ENCODE measurements at places on chromosomes 11 and 22. TPM values are rescaled to one million over a fixed set of nuclear protein-coding genes. Genes with fewer than 3 reads are reported as not detected.

DNA sequence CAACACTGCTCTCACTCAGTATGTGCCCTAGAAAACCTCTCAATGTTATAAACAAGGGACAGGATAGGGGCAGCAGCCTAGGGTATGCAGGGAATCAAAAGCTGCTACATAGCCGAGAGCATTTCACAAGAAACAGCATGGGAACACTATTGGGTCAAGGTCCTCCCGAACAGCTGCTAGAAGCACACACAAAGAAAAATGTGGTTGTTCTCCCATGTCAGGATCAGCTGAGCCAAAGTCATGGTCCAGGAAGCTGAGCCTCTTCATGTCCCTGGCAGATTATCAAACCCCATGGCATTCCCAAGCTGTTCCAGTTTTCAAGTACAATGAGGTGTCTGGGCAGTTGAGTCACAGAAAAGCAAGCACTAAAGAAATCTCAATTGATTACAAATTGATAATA is 21.0 kb upstream of the GDPD4 start:
- H3K27me3 ChIP-seq, result no peaks in the 10 kb centered on the region
- no peak overlapping the region for H3K4me3 ChIP-seq
- no peak for DNase-seq
- peaks cover 20% of the 10 kb centered on the region for H3K36me3 ChIP-seq
- H3K27ac ChIP-seq, result no peak overlapping the region

DNA sequence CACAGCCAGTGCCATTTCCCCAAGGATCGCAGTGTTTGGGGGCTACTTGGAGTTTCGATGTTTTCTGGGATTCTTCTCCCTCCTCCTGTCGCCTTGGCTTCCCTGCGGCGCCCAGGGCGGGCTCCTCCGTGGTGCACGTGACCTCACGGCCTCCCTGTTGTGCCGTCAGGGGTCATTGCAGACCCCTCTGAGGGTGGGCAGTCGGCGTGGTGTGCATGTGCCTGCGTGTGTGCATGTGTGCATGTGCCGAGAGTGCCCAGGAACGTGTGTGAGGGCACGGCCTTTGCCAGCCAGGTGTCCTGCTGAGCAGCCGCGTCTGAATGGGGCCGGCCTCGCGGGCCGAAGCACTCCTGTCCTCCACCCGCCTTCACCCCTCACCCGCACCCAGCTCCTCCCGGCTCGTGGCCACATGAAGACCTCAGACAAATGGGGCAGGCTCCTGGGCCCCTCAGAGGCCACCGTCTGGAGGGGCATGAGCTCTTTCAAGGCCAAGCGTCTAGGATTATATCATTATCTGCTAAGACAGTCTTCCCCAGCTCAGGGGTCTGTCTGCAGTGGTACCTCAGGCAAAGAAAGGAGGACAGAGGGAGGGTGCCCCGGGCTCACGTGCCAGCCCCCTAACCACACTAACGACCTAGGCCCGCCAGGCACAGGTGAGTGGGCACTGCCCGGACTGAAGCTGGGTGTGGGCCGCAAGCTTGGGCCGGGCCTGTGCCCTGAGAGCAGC is 9.4 kb upstream of the MRPL23 start:
- no peak overlapping the region for H3K27ac ChIP-seq
- H3K4me3 ChIP-seq, result no peak overlapping the region
- no peaks in the 10 kb centered on the region for H3K4me1 ChIP-seq

- no peak overlapping the region for H3K27ac ChIP-seq
- H3K4me1 ChIP-seq, result no peaks in the 10 kb centered on the region
- H3K27me3 ChIP-seq, result no peaks in the 10 kb centered on the region
- no peak overlapping the region for H3K4me3 ChIP-seq
- no peaks in the 10 kb centered on the region for H3K36me3 ChIP-seq
- DNase-seq, result no peak
Observed at GRCh38 chr22:16847271-16847670, 22.1 kb upstream of the XKR3 start.

DNA sequence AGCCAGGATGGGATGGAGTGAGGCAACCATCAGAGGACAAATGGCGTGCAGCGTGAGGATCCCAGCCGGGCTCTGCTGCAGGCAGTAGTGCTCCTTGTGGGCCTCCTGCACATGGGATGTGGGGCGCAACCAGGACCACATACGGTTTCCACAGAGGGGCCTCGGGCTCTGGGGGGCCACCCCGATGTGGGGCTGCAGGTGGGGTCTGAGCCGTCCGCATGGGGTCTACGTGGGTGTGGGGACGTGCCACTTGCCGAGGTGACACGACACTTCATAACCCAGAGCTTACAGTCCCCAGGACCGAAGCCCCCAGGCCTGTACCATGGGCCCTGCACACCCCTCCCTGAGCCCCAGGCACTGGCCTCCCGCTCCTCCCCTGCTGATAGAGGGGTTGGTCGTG is 10.8 kb downstream of the TTLL8 start:
- H3K4me1 ChIP-seq, result no peaks in the 10 kb centered on the region
- peaks cover 14% of the 10 kb centered on the region for H3K27me3 ChIP-seq
- H3K4me3 ChIP-seq, result no peak overlapping the region
- H3K27ac ChIP-seq, result no peak overlapping the region
- H3K36me3 ChIP-seq, result no peaks in the 10 kb centered on the region
- DNase-seq, result no peak

DNA sequence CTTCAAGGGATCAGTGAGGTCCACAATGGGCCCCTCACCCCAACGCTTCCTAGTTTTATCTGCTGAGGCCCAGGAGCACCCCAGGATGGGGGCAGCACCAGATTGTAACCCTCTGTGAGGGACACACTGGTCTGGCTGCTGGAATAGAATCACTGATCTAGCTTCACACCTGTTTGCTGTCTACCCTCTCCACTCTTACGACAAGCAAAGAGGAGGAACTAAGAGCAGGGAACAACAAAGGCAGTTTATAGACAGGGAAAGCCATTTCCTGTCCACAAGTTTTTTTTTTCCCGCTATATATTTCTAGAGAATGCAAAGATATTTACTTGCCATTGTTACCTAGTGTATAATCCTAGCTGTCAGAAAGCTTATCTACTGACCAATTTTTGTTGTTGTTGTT is 61.0 kb upstream of the CRTAM start:
- no peaks in the 10 kb centered on the region for H3K36me3 ChIP-seq
- H3K27ac ChIP-seq, result no peak overlapping the region
- no peak overlapping the region for H3K4me3 ChIP-seq
- H3K4me1 ChIP-seq, result peaks cover 24% of the 10 kb centered on the region
- no peaks in the 10 kb centered on the region for H3K27me3 ChIP-seq

GRCh38 chr11:33874433-33874832 is 17.4 kb downstream of the LMO2 start:
- H3K4me3 ChIP-seq, result no peak overlapping the region
- no peak for DNase-seq
- peaks cover 18% of the 10 kb centered on the region for H3K4me1 ChIP-seq
- H3K27ac ChIP-seq, result no peak overlapping the region
- H3K36me3 ChIP-seq, result no peaks in the 10 kb centered on the region

GRCh38 chr22:43066844-43067385 is 22.3 kb downstream of the TTLL1 start:
- peaks cover 28% of the 10 kb centered on the region for H3K36me3 ChIP-seq
- no peaks in the 10 kb centered on the region for H3K4me1 ChIP-seq

DNA sequence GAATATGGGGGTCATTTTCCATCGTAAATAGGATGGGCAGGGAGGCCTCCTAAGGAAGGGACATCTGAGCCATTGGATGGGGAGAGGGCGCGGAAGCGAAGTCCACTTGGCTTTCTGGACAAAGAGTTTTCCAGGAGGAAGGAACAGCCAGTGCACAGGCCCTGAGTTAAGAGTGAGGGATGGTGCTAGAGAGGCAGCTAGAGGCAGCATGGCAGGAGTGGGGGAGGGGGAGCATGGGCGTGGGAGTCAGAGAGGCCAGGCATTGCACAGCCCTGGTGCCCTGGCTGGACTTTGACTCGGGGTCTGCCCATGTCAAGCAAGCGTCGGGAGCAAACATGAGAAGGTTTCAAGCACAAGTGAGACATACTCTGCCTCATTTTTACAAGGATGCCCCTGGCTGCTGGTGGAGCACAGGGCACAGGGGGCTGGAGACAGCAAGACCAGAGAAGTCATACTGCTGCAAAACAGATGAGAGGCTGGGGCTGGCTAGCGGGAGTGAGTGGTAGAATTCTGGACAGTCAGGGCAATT is 9.0 kb downstream of the GNAZ start:
- H3K27me3 ChIP-seq, result peaks cover 1% of the 10 kb centered on the region
- no peak overlapping the region for H3K4me3 ChIP-seq
- H3K36me3 ChIP-seq, result no peaks in the 10 kb centered on the region
- no peak for DNase-seq

DNA sequence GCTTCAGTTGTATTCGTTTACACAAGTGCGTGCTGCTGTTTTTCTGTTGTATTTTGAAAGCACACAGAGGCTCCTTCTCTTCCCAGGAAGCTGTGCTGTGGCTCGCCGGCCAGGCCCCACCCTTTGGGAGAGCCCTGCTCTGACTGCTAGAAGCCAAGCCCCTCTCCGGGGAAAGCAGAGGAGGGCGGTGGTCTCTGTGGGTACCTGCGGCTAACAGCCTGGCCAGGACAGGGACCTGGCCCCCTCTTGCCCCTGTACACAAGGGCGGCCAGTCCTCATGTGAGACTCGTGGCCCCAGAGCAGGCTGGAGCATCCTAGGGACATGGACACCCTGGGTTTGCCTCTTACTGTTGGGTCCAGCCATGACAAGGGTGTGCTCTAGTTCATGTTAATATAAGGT is 14.8 kb downstream of the MOB2 start:
- H3K4me1 ChIP-seq, result no peaks in the 10 kb centered on the region
- no peak overlapping the region for H3K27ac ChIP-seq
- peaks cover 88% of the 10 kb centered on the region for H3K36me3 ChIP-seq
- no peak overlapping the region for H3K4me3 ChIP-seq
- H3K27me3 ChIP-seq, result no peaks in the 10 kb centered on the region

GRCh38 chr11:95715777-95716241 is 73.8 kb downstream of the FAM76B start:
- H3K27ac ChIP-seq, result no peak overlapping the region
- no peaks in the 10 kb centered on the region for H3K27me3 ChIP-seq
- DNase-seq, result no peak
- no peaks in the 10 kb centered on the region for H3K4me1 ChIP-seq
- H3K36me3 ChIP-seq, result no peaks in the 10 kb centered on the region

- no peaks in the 10 kb centered on the region for H3K36me3 ChIP-seq
- peaks cover 5% of the 10 kb centered on the region for H3K4me1 ChIP-seq
- H3K27ac ChIP-seq, result no peak overlapping the region
- peak; percentile 25 for DNase-seq
- H3K4me3 ChIP-seq, result no peak overlapping the region
- no peaks in the 10 kb centered on the region for H3K27me3 ChIP-seq
Observed at GRCh38 chr11:2739531-2740274, 39.9 kb upstream of the KCNQ1OT1 start.

GRCh38 chr11:111395749-111396148 is 16.7 kb upstream of the POU2AF1 start:
- DNase-seq, result no peak
- H3K4me1 ChIP-seq, result no peaks in the 10 kb centered on the region
- H3K4me3 ChIP-seq, result no peak overlapping the region

- no peak overlapping the region for H3K27ac ChIP-seq
- H3K36me3 ChIP-seq, result no peaks in the 10 kb centered on the region
- no peaks in the 10 kb centered on the region for H3K27me3 ChIP-seq
- DNase-seq, result no peak
Observed at GRCh38 chr11:60428517-60428916, 855 bp upstream of the MS4A5 start.

- peaks cover 22% of the 10 kb centered on the region for H3K27me3 ChIP-seq
- no peak overlapping the region for H3K27ac ChIP-seq
- H3K4me1 ChIP-seq, result peaks cover 5% of the 10 kb centered on the region
- no peak overlapping the region for H3K4me3 ChIP-seq
- H3K36me3 ChIP-seq, result no peaks in the 10 kb centered on the region
Observed at GRCh38 chr22:50034126-50035081, 21.8 kb upstream of the IL17REL start.

DNA sequence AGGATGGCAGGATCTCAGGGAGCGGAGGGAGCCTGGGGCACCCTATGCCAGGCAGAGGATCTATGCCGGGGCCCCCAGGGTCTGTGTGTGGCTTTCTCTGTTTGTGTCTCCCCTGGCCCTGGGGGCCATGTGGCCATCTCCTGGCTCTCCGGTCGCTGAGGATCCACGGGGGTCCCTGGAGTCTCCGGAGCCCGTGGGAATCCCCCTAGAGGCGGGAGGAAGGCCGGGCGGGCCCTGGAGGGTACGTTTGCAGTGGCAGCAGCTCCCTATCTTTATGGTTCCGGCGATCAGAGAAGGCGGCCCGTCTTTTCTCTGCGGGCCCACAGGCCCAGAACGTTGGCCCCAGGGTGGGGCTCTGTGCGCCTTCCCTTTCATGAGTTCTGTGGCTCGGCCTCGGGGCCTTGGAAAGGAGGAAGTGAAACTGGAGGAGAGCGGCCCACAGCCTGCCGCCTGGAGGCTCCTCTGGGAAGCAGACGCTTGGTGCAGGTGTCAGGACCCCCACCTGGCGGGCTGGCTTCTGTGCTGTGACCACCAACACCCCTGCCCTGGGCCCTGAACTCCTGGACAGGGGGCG is 82.1 kb downstream of the KCNQ1 start:
- H3K4me1 ChIP-seq, result peaks cover 16% of the 10 kb centered on the region
- DNase-seq, result peak; percentile 82
- no peaks in the 10 kb centered on the region for H3K36me3 ChIP-seq
- peak overlapping the region; percentile 68 for H3K27ac ChIP-seq
- no peaks in the 10 kb centered on the region for H3K27me3 ChIP-seq

- peaks cover 10% of the 10 kb centered on the region for H3K27me3 ChIP-seq
- no peak overlapping the region for H3K27ac ChIP-seq
- no peaks in the 10 kb centered on the region for H3K4me1 ChIP-seq
- H3K4me3 ChIP-seq, result no peak overlapping the region
- H3K36me3 ChIP-seq, result no peaks in the 10 kb centered on the region
Observed at GRCh38 chr22:16975155-16975885, 32.7 kb downstream of the GAB4 start.

- H3K27ac ChIP-seq, result no peak overlapping the region
- H3K27me3 ChIP-seq, result no peaks in the 10 kb centered on the region
- DNase-seq, result no peak
- no peaks in the 10 kb centered on the region for H3K36me3 ChIP-seq
- no peaks in the 10 kb centered on the region for H3K4me1 ChIP-seq
- H3K4me3 ChIP-seq, result no peak overlapping the region
Observed at GRCh38 chr22:33247758-33248157, 189.6 kb upstream of the SYN3 start.

- H3K4me1 ChIP-seq, result no peaks in the 10 kb centered on the region
- no peaks in the 10 kb centered on the region for H3K27me3 ChIP-seq
- no peak for DNase-seq
- no peak overlapping the region for H3K27ac ChIP-seq
Observed at GRCh38 chr11:86442420-86442819, 67.7 kb downstream of the CCDC81 start.

MCHR1 gene
- total RNA-seq, result not detected

SCGB2A2 gene
- total RNA-seq, result not detected

MS4A7 gene
- total RNA-seq, result 315 TPM

KRTAP5-11 gene
- total RNA-seq, result not detected

NXPE4 gene
- total RNA-seq, result not detected

OVOL1 gene
- total RNA-seq, result 0.89 TPM

MMP1 gene
- 0.97 TPM for total RNA-seq
